ENCODE measurements at places on chromosomes 5 and 9.

DNA sequence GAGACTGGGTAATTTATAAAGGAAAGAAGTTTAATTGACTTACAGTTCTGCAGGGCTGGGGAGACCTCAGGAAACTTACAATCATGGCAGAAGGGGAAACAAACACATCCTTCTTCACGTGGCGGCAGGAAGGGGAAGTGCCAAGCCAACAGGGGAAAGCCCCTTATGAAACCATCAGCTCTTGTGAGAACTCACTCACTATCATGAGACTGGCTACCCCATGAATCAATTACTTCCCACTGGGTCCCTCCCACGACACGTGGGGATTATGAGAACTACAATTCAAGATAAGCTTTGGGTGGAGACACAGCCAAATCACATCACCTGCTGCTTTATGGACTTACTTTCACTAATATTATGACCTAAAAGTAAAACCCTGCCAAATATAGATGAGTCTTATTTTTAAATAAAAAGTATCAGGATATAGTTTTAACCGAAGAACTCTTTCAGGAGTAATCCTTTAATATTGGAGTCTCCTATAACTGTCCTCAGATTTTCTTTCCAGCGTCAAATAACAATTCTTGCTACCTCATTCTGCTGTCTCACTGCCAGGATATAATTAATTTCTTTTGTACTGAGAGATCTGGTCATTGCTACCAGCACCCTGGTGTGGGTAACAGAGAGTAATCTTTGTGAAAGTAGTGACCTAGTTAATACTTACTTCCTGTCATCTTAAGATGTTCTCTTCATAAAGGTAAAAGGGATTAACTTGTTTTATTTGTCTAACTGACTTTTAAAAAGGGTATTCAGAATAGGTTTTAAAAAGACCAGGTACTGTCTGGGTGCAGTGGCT lies 68.6 kb downstream of the NLN start:
- DNase-seq = no peak

GRCh38 chr9:83030391-83031107 lies 32.4 kb downstream of the RASEF start:
- no peak for DNase-seq

DNA sequence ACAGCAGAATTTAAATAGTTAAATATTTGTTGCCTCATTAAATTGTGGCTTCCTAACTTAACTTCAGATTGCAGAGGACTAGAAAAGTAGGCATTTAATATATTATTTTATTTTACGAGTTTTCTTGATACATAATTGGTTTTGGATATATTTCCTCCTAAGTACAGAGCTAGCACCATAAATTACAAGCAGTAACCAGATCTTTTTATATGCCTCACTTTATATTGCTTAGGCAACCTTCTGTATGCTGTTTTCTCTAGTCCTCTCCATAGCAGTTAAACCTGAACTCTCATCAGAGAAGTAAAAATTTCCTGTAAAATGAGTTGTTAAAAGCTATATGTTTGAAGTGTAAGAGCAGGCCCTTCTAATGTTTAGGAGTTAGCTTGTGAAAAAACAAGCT lies 144.2 kb downstream of the ZCCHC7 start:
- DNase-seq = no peak

GRCh38 chr5:94130077-94130476 lies 388.7 kb upstream of the POU5F2 start:
- DNase-seq = no peak

DNA sequence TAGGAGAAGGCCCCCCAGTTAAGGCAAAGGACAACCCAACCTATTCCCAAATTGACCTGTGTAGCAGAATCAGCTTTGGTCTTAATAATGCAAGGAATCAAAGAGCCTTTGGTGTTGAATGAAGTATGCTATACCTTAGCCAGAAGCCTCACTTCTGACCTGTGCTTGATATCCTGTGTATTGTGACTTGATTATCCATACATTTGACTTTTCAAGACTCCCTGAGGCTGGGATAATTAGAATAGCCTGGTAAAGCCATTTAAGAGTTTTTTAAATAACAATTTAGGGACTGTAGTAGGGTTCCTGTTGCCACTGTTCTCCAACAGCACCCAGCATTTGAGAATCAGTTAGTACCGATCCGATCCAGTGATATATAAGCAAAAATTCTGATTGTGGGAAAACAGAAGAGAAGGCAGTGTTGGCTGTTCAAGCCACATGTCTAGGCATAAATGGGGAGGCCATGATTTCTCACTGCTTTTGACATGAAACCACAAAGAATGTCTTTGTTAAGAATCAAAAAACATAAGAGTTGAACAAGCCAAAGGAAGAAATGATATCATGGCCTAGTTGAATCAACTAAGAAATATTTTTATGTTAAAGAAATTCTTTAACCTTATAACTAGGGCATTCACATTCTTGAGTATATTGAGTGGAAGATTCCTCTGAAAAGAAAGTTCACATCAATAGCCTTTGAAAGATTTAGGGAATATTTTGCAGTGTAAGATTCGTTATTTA lies 98.9 kb downstream of the F2RL2 start:
- DNase-seq = no peak

GRCh38 chr5:332843-333242 lies 11.3 kb downstream of the AHRR start:
- no peak for DNase-seq

GRCh38 chr9:134165357-134166315 lies 1.3 kb upstream of the RNU6ATAC start:
- no peak for DNase-seq

DNA sequence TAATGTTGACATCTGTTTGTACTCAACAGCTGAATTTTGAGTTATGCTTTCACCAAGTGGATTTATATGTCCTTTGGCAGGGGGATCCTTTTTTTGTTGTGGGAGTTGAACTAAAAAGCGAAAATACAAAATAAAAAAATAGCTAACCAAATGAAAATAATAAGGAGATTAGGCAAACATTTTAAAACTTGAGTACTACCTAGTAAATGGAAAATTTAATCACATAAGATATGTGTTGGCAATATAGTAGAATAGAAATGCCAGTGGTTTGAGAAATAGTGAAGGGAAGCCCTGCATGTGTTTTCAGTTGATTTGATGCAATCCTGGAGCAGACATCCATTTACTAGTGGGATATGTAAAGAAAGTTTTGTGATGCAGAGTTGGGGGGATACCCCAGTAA lies 98.0 kb downstream of the RASGRF2 start:
- DNase-seq = no peak

- DNase-seq = no peak
These were observed 23.2 kb downstream of the TPPP start for GRCh38 chr5:669842-670395.

GRCh38 chr9:129554649-129555048 lies 66.3 kb downstream of the C9orf50 start:
- DNase-seq = no peak

DNA sequence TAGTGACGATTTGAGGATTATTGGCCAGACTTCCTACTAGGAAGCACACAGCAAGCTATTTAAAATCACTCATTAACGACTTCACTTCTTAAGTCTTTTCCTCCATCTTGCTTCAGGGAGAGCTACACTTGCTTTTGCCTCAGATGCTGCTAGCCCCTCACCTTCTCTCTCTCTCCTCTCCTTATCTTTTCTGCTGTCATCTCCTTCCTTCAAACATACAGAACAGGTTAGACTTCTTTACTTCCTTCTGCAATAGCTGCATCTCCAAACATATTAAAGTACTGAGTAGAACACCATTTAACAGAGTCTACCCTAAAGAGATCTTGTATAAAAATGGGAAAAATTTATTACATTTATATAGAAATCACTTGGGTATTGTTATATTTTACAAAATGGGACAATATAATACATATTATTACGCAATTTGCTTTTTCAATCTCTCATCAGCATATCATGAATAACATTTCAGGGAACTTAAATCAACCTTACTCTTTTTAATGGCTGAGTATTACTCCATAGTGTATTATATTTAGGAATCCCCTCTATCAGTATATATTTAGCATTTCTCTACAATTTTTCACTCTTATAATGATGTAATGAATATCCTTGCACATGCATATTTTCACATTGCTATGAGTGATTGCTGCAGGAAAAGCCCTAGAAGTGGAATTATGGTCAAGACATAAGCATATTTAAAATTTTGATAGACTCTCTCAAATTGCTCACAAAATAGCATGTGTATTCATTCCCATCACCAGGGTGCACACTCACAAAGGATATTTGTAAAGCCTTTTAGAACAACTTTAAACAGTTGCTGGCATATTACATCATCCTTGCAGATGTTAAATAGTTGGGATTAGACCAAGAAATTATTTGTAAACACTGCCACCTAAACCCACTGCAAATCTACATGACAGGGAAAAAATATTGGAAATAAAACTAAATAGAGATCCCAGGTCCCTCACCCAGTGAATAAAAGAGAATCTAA lies 164.5 kb upstream of the NFIB start:
- no peak for DNase-seq

GRCh38 chr9:2060424-2060823 lies 45.3 kb downstream of the SMARCA2 start:
- DNase-seq = no peak

- peak; percentile 79 for DNase-seq
These were observed 9.7 kb upstream of the SLC25A51 start for GRCh38 chr9:37913480-37914153.

- no peak for DNase-seq
These were observed 61.1 kb downstream of the COL23A1 start for GRCh38 chr5:178529080-178529479.

- DNase-seq = no peak
These were observed 28.7 kb downstream of the DHX29 start for GRCh38 chr5:55278778-55279177.

DNA sequence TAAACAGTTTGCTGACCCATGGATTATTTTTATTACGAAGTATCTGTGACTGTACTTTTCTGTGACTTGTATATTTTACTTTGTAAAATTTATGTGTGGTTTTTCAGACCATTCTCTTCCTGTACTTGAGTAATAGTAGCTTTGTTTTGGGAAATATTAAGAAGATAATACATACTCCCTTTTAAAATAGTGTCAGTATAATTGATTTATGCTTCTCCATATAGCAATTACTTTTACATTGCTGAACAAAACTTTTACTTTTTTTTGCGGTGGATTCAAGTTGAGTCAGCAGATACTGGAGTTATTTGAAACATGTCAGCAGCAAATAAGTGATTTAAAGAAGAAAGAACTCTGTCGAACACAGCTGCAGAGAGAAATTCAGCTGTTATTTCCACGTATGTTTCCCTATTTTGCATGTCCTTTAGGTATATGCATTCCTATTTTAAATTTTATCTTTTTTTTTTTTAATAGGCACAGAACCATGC lies 28.4 kb downstream of the TENT2 start:
- no peak for DNase-seq

- DNase-seq = no peak
These were observed 36.8 kb downstream of the HAPLN1 start for GRCh38 chr5:83683836-83684235.

- no peak for DNase-seq
These were observed 48.7 kb downstream of the TIMD4 start for GRCh38 chr5:156914371-156914737.

GRCh38 chr9:137031904-137032640 lies at the start of gene FUT7:
Gene FUT7 (minus strand): TSS chr9:137032088. CDS start chr9:137031991, 97 bp downstream.
- peak; percentile 40 for DNase-seq

DNA sequence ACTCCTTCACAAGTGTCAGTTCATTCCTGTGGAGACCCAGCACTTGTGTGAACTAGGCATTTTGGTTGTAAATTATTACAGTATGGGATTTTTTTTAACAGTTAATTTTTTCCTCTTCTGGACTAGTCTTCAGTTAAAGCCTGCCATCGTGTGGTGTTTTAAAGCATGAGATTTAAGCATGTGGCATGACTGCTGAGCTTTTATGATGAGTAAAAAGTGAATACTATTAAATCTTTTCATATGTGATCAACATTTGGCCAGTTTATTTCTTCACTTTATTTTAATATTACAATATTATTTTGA lies 25.0 kb downstream of the LMNB1 start:
- DNase-seq = no peak

GRCh38 chr9:129374651-129375050 lies 196.6 kb upstream of the IER5L start:
- DNase-seq = no peak

DNA sequence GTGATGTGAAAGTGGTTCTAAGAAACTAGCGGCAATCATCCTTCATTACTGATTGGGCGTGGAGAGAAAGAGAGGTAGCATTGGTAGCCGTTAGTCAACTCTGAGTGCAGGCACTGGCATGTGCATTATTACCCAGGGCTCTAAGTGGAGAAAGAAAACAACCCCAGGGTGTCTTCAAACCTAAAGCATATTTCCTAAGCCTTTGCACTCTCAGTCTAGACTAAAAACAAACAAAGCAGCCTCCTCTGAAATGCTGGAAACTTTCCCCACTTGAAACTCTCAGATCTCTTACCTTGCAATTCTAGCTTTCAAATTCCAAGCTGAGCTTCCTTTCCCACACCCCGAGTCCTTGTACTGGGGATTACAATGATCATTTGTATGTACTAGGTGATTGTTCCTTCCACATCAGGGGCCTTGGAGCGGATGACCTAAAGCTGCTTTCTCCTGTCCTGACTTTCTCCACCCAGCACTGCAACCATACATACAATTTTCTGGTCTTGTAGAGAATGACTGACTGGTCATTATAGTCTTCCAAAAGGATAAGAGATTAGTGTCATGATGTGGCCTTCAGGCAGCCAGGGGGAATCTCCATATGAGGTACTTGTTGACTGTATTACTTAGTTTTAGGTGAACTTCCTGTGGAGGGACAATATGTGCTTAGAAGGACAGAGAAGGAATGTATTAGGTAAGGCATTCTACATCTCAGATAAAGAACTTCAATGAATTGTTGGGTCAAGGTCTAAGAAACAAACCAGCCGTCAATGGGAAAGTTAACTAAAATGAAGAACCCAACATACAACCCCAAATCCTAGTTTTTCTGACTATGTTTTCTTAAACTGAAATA lies 98.3 kb upstream of the CDKN2B start:
- DNase-seq = no peak

GRCh38 chr9:88746029-88746742 lies 211.2 kb downstream of the NXNL2 start:
- no peak for DNase-seq

- DNase-seq = no peak
These were observed 13.2 kb upstream of the LVRN start for GRCh38 chr5:115949096-115949495.

DNA sequence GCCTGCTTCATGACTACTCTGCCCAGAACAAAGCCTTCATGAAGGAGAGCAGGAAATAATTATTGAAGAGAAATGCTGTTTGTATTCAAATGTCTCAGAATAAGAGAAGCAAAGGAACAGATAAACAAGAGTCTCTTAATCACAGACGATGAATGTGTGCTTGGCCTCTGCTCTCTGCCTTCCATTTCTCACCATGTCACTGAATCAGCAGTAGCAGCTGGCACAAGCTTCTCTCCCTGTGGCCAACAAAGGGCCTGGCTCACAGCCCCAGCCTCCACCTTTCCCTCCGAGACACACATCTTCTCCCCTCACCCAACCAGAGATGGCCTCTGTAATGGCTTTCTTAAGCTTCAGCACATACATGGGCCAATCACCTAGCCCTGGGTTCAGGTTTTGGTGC lies 128.1 kb upstream of the SLIT3 start:
- no peak for DNase-seq

DNA sequence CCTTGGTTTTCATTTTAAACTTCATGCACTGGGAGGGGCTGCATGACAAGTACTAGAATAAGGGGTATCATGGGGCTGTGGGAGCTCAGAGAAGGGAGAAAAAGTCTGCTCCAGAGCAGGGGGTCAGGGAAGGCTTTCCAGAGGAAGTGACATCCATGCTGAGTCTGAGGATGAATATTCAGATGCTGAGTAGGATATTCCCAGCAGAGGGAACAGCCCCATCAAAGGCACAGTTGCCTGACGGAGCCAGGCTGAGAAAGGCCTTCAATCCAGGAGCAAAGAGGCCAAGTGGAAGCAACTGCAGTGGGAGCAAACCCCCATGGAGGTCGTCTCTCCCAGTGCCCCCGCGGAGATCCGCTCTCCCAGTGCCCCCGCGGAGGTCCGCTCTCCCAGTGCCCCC lies 4.4 kb downstream of the PFN3 start:
- DNase-seq = no peak

Data from activated gamma-delta T cell treated with Interleukin-2 at 50 U/mL for 16 hours (primary cell).